ENCODE measurements at places on chromosomes 16 and 17.
A peak's percentile ranks its signal among the peaks of the same experiment; 100 is the strongest.

DNA sequence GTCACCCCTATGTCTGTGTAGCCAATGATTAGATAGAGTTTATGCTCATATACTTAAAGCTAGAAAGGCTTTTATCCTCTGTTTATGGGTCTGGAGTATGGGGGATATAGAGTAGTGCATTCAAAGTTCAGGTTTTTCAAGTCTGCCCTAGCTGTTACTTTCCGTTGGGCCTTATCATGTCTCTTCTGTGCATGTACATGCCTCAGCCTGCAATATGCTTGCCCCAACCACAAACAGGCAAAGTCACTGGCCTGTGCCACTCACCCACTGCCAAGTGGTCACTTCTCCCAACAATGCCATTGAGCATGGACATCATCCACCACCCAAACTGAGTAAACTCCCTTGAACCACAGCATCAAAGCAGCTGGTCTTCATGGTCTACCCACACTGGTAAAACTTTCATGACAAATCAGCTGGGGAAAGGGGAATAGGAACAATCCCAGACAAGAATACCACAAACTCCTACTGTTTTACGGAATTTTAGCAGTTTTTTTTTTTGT is 70.3 kb upstream of the C17orf78 start:
- DNase-seq: no peak

DNA sequence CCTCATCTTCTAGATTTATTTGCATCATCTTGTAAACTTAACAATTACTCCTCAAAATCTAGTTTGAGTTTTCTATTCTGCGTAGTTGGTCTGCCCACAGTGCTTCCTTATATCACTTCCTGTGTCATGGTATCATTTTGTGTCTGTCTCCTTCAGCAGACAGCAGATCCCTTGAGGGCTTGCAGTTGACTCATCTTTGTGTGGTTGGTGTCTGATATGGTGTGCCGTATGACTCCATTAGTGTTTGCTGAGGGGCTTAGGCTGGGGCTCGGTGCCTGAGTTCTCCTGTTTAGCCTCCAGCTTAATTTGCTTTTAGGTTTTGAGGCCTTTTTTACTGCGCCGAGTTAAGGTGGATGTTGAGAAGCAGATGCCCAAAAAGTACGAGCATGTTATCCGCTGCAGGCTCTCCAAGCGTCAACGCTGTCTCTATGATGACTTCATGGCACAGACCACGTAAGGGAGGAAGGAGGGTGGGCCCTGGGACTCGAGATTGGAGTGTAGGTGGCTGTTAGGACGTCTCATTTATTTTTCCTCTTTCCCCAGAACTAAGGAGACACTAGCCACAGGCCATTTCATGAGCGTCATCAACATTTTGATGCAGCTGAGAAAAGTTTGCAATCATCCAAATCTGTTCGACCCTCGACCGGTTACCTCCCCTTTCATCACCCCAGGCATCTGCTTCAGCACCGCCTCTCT is 16.9 kb downstream of the SRCAP start:
- DNase-seq: peak; percentile 17

- no peak for DNase-seq
Observed at GRCh38 chr17:81059026-81059425, 24.1 kb downstream of the BAIAP2 start.

- no peak for DNase-seq
Observed at GRCh38 chr17:34391241-34391640, 28.2 kb upstream of the CCL1 start.

GRCh38 chr17:57645950-57646665 is 99.0 kb downstream of the CCDC182 start:
- DNase-seq: peak; percentile 25

DNA sequence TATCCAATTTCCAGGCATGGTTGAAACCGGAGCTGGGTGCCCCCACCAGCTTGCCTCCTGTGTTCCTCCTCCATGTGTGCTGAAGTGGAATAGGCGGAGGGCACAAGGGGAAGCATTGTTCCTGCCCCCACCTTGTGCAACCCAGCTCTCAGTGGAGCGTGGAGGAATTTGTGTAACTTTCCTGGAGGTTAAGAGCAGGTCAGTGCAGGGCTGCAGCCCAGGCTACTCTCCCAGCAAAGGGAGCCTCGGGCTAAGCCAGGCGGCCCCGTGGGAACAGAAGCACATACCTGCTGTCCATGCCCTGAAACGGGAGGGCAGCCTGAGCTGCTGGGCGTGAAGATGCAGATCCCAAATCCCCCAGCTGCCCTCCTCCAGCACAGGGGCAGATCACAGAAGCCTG is 158.8 kb upstream of the LHX1 start:
- DNase-seq: no peak

DNA sequence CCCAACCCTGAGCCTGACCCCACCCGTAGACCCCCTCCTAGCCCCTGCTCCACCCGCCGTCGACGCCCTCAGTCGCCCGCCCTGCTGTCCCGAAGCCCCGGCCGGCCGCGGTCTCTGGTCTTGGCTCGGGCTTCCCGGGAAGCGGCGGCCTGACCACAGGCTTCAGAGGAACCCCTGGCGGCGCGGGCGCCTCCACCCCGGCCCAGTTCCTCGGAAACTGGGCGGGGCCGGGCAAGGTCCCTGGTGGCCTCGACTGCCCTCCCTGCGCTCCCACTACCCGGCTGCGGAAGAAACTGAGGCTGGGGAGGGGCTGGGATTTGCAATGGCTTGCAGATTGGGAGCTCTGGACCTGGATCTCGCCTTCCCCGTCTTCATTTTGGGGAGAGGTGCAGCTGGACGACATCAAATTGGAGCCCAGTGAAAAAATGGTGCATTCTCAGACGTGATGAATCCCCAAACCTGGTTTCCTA is 692 bp upstream of the SOCS1 start:
- no peak for DNase-seq

DNA sequence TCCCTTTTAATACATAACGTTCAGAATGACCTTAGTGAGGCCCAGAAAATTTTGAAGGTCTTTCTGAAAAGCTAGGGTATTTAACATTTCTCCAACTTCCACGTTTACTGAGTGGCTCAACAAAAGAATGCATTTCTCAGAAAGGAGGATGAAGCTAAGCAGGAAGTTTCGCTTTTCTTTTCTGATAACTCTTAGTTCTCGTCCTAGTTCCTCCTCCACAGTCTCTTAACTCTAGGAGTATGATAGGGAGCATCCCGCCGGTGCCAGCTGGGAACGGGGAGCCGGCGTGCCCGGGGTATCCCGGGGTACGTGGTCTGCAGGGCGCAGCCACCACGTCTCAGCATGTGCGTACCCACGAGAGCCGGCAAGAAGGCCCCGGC is 363 bp downstream of the KARS1 start:
- no peak for DNase-seq

- DNase-seq: peak; percentile 27
Observed at GRCh38 chr16:2663553-2664546, 18.5 kb upstream of the KCTD5 start.

DNA sequence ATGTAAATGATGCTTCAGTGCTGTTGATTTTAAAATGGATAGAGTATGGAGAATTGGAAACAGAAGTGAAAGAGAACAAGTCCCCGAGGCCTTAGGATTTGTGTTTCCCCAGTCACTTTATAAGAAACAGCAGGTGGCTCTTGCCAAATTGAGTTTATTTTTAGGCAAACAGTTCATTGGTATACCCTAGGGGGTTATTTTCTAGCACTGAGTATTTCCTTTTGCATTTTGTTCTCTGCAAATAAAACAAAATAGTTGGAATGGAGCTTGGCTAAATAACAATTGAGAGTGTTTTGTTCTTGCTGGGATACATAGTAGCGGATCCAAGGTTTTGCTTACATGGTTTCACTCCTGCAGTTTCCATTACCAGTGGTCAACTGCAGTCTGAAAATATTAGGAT is 591.1 kb upstream of the C16orf82 start:
- DNase-seq: no peak

GRCh38 chr16:13332713-13333255 is 431.4 kb downstream of the SHISA9 start:
- DNase-seq: no peak

DNA sequence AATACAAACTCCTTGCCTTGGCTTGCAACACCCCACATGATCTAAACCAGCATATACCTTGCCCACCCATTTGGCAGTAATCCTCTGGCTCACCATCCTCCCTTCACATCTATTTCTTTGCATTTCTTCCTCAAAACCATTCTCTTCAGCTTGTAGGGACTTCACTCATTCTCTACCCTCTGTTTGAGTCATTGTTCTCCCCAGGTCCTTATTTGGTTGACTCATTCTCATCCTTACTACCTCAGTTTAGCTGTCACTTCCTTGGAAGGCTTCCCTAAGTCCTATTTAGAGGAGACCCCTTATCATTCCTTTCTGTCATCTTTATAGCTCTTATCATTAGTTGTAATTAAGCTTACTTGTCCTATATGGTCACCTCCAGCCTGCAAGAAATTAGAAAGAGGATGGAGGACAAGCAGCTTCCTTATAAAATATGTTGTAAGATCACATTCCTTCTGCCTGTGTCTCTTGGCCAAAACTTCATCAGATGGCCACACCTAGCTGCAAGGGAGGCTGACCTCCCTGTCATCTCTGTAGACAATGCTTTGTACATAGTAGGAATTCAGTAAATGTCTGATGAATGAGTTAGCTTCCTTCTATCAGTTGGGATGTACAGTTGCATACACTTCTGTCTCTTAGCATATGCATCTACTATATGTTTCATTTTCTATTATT is 1.7 kb downstream of the TTC19 start:
- no peak for DNase-seq

DNA sequence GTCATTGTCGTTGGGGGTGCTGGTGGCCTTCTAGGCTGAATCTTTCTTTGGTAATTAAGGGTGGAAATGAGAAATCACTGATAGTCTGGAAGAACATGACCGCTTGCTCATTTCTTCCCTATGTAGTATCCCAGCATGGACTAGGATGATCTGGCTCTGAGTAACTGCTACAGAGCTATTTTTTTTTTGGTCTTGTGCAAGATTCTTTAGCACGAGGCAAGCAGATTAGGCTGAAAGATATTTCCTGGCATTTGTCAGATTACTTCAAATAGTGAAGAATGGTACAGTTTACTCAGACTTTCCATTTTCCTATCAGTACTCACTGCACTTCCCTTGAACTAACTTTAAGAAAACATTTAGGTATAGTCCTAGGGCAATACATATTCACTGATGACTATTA is 89.0 kb downstream of the SYCE1L start:
- no peak for DNase-seq

DNA sequence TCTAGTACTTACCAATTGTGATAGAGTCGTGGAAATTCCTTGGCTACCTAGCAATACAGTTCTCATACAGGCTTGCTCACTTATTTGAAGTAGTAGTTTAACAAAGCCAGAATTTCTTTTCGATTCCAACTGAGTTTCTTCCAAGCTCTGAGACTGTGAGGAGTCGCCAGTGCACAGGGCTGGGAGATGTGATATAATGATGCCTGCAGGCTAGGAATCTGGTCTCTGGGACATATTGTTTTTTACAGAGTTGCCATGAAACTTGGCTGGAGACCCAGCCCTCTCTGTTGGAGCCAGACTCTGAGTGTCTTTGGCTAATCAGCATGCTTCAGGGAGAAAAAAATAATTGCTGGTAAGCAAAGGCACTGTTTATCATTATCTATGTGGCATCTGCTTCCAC is 698.8 kb upstream of the GOT2 start:
- no peak for DNase-seq

DNA sequence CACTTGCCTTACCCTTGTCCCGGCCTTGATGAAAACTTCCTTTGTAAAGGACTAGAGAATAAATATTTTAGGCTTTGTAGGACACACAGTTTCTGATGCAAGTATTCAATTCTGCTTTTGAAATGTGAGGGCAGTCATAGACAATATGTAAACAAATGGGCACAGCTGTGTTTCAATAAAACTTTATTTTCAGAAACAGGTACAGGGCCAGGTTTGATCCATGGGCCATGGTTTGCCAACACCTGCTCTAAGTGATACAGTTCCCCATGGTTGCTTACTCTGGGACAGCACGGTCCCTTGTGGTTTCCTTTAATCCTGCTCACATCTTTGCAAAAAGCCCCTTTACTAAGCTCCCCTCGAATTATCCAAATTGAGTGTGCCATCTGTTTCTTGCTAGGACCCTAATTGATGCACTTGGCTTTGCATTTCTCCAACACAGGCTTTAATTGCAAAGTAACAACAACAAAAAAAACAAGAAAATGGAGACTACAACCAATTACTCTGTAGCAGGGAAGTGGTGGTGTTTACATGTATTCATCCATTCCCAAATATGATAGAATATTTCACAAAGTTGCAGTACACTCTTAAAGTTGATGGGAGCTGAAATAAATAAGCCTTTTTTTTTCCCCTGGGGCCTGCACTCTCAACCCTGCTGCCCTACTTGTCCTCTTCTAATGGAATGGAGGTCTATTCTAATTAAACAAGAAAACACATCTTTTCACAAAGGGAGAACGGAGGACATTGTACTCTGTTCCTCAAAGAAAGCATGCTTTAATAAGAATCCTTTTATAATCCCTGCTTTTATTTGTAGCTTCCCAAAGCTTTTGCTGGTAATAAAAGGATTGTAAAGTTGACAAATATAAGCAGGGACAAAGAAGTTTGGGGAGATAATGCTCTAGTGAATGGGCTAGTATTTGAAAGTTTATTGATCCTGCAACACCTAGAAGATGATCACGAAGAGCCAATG is 37.7 kb upstream of the TOX3 start:
- no peak for DNase-seq

DNA sequence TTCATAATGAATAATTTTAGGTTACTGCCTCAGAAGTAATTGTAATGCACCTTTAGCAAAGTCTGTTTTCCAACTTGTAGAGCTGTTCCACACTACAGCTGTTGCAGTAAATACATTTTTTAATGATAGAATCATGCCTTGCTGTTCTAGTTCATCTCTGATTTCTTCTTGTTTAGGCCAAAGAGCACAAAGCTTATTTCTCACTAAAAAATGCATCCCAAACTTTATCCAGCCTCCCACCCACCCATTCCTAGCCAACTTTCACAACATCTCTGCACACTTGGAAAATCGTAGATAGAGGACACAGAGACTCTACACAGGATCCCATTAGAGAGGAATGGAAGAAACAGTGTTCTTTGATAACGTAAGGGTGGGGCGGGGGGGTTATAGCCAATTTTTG is 252.2 kb upstream of the DYNLRB2 start:
- no peak for DNase-seq

DNA sequence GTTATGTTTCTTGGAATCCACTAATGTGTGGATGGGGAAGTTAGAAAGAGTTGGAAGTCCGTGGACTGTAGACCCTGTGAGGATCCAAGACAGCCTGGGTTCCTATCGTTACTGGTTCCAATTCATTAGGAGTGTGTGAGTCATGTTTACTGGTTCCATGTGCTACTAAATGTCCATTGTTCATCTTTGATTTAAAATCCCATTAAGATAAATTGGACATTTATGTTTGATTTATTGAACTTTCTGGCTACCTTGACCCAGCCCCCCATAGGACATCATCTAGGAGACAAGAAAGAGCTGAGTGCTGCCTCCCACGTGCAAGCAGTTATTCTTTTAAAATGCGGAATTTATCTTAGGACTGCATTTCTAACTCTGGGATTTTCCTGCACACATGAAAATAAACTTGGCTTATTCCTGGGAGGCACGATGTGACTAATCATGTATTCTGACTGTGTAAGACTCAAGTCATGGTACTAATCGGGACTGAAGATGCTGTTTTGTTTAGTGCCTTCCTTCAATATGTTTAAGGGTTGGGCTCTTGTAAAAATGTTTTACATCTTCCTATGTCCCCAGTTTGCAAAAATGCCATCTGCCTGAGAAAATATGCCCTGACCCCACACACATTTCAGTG is 53.4 kb downstream of the RGS9 start:
- no peak for DNase-seq

Measured in stimulated activated CD4-positive, alpha-beta T cell treated with anti-CD3 and anti-CD28 coated beads, Interleukin-12 subunit alpha, Interleukin-12 subunit beta, amount 100 ng/mL, for 48 hours (primary cell).